Fibroblast of villous mesenchyme (primary cell): ENCODE measurements at places on chromosomes 6 and 20. TPM values are rescaled to one million over a fixed set of nuclear protein-coding genes. Genes with fewer than 3 reads are reported as not detected.

GRCh38 chr6:140609956-140610355, 1235.5 kb upstream of the CITED2 start:
- no peak for DNase-seq

Gene CPNE5
- under 0.01 and 0.32 TPM in 2 replicates for total RNA-seq

DNA sequence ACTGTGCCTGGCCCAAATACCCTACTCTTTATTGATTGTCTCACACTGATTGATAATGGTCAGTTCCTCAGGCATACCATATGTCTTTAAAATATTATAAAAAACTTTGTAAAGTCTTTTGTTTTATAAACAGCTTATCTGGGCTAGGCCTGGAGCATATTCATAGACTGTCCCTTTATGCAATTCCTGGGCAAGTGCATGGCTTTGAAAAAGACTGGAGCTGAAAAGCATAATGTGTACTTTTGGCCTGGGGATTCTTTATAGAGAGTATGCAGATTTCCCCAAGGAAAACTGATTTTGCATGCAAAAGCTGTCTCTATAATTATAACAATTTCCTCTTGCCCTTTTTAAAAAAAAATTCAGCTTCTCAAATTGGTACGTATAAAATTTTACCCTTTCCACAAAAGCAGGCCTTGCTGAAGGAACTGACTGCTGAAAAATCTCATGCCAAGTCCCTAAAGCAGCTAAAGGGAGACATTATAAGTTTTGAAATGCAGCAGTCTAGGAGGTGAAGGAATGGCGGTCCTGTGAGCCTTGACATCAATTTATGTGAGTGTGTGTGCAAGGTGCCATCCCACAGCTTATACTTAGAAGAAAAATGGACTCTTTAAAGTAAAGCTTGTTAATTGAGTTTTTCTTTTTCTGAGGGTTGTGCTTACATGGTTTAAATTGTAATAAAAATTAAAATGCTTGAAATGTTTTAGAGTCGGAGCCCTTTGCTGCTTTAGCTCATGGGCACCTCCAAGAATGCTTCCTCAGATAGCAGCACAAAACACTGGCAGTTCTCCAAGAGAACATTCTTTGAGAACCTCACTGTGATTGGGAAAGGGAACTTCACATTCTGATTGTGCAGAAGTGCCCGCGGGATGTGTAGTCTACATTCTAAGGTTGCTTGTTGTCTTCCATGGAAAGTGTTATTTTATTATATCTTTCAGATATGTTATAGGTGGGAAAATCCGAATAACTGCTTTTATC, 43.9 kb downstream of the PLCB4 start:
- peak; percentile 65 for DNase-seq

GRCh38 chr6:24093381-24093780, 32.6 kb upstream of the NRSN1 start:
- peak; percentile 38 for DNase-seq

GRCh38 chr20:6053064-6053775, 640 bp downstream of the LRRN4 start:
- no peak for DNase-seq

- peak; percentile 50 for DNase-seq
These were observed 88.6 kb downstream of the MCHR2 start for GRCh38 chr6:99905209-99906106.

GRCh38 chr20:24314053-24314452, 155.4 kb upstream of the SYNDIG1 start:
- no peak for DNase-seq

DNA sequence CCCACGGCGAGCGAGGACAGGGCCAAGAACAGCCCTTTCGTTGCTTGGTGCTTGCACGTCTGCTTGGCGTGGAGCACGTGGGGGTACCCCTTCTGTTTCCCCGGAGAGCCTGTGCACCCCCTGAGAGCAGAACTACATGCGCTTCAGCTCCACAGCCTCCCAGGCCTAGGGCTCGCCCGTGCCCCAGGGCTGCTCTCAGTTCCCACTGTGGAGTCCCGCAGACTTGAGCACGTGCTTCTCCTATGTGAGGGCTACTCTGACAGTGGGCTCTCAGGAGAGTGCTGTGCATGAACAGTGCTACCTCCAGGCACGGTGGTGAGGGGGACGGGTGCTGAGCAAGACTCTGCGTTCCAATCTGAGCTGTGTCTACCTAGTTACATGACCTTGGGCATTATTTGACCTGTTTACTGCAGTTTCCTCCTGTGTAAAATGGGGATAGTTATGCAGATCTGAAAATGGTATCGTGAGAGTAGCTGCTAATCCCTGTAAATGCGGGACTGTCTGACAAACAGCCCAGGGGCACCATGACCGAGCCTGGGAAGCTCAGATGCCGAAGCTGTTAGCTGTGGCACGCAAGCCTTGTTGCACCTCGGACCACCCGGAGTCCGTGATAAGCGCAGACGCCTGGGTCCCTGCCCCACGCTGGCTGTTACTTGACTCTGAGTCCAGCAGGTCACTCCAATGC, 82.4 kb downstream of the IRF4 start:
- no peak for DNase-seq

DNA sequence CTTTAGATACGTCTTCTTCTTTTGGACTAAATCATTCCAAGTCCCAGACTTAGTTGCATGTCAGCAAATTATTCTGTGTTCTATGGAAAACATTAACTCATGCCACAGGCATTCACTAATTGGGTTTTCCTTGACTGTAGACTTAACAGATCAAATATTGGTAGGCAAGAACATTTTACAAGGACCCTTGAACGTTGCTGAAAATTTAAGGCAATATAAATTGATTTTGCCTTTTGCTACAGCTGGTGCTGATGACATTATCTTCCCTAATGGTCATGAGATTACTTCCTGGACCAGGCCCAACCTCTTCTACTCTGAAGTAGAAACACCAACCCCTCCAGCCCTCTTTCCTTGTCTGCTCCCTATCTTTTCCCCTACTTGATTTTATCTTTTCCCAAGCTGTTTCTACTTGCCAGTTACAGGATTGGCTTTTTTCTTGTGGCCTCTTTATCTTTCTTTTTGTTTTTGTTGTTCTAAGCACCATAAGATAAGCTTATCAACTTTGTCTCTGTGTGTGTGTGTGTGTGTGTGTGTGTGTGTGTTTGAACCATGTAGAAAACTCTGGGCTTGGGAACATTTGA, 514.0 kb upstream of the SOX4 start:
- peak; percentile 32 for DNase-seq

GRCh38 chr6:154202339-154202738, 154.3 kb downstream of the IPCEF1 start:
- no peak for DNase-seq

- DNase-seq: no peak
These were observed 105.4 kb downstream of the PDE10A start for GRCh38 chr6:165557674-165558073.
